Activated CD4-positive, alpha-beta T cell treated with anti-CD3 and anti-CD28 coated beads, Interleukin-2, amount 50 U/mL, for 48 hours (primary cell): ENCODE measurements at places on chromosomes 11 and 22.

DNA sequence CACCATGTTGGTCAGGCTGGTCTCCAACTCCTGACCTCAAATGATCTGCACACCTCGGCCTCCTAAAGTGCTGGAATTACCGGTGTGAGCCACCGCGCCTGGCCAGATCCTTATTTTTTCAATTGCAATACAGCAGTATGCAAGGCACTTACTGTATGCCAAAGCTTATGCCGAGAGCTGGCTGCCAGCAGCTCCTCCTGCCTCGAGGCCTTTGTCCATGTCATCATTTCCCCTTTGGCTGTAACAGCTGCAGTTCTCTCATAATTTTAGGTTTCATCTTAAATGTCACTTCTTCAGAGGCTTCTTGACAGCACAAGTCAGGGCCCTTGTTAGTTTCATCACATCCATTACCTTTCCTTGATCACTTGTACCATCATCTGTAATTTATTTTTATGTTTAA is 1.5 kb upstream of the SREBF2 start:
- no peak for DNase-seq

- DNase-seq: no peak
These were observed 96.4 kb upstream of the B3GAT1 start for GRCh38 chr11:134508219-134508990.

DNA sequence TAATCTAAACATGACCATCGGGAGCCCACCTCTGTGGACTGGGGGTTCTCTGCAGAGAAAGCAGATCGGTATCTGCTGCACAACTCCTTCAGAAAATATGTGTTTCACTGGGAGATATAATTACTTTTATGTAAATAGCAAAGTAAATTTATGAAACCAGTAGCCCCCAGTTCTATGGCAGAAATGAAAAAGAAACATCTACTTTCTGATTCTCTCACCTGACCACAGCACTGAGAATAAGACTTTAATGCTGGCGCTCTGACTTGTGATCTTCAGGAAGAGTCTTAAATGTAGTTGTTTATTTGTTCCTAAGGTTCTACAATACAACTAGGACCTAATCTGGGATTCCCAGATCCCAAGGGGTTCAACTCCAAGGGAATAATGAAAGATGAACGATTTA is 518.0 kb downstream of the DLG2 start:
- DNase-seq: no peak

GRCh38 chr11:64469288-64469687 is 110.3 kb downstream of the RPS6KA4 start:
- no peak for DNase-seq

- no peak for DNase-seq
These were observed 100.4 kb upstream of the GALNT18 start for GRCh38 chr11:11722246-11722645.

DNA sequence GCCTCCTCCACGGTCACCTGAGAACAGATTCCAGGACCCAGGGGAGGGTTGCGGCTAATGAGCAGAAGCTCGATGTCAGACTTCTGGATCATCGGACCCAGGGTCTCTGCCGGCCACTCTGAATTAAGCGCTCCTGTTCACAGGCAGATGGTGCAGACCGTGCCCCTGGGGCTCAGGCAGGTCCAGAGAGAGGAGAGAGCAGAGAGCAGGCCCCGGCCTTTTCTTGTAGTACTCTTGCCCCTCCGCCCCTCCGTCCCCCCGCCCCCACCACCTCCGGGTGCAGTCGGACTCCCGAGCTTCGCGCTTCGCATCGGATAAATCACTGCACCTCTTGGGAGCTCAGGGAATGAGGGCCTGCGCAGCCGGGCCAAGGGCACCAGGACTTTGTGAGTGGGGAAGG is 50.3 kb downstream of the RPS6KA4 start:
- DNase-seq: no peak

- DNase-seq: no peak
These were observed 118.7 kb upstream of the SORL1-AS1 start for GRCh38 chr11:121571506-121571905.

DNA sequence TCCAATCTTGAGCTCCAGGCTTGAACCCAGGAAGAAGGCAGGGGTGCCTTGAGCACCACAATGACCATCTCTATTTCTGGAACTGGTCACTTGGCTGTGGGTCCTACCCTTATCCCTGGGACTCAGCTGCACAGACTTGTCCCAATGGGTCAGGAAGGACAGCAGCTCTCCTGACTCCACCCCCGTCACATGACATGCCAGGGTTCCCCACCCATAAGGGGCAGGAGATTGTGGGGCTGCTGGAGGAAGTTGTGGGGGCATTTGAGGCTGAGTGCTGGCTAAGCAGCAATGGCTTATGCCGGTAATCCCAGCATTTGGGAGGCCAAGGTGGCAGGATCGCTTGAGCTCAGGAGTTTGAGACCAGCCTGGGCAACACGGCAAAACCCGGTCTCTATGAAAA is 56.2 kb downstream of the NFAM1 start:
- DNase-seq: no peak
